ENCODE measurements at places on chromosomes 12 and 14. TPM values are rescaled to one million over a fixed set of nuclear protein-coding genes. Genes with fewer than 3 reads are reported as not detected.

ARMH4 gene
- total RNA-seq, result 11.3 TPM

KCNA1 gene
- 4.0 TPM for total RNA-seq

HOXC11 gene
- 2.9 TPM for total RNA-seq

- no peak for DNase-seq
Measured at GRCh38 chr14:20555845-20556244, 5.0 kb downstream of the RNASE9 start.

DNA sequence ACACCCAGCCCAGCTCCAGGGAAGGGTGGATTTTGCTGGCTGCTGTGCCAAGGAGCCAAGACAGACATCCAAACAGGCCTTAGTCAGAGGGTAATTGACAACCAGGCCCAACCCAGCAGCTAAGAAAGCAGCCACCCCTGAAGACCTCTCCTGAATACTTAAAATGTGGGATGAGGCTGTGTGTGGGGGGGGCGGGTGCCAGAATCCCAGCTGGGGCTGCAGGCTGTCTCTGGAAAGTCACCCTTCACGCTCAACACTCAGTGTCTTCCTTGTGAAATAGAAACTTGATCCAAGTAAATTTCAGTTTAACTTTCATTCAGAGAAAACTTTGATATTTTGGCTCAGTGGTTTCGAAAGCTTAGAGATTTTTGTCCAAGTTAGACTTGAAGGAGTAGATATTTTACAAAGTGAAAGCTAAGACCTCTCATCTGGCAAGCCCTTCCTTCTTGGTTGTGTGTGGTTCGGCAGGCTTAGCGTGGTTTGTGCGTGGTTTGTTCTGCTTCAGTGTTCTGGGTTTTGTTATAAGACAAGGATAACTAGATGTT lies 5.1 kb downstream of the PAPLN start:
- no peak for DNase-seq

DNA sequence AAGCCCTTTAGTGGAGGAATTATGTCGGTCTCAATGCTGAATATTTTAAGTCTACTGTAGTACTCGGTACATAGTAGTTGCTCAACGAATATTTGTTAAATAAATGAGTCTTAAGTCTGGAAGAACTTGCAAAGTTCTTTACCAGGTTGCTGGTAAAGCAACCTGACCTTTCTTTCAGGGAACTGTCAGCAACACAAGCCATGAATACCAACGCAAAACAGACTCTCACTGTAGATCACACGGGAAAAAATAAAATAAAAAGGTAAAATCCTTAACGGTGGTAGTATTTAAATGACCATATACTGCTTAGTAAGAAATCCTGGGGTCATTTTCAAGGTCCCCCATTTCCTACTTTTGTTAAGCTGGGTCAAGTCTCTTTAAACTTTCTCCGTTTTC lies 447 bp upstream of the NUBPL start:
- no peak for DNase-seq

DNA sequence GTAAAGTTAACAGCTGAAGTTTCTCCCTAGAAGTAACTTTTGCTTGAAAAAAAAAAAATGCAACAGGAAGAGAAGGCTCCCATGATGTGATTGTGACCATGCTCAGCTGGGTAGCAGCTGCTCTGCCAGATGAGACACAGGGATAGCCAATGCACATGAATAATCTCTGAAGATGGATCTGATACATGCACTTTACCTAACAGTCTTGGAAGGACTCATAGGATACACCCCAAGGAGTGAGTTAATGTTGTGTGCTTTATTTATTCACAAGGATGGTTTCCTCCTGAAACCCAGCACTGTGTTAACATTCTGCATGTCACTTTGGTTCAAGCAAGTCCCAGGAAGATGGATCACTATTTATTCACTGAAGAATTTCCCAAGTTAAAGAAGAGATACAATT lies 46.5 kb downstream of the NDUFA12 start:
- no peak for DNase-seq

DNA sequence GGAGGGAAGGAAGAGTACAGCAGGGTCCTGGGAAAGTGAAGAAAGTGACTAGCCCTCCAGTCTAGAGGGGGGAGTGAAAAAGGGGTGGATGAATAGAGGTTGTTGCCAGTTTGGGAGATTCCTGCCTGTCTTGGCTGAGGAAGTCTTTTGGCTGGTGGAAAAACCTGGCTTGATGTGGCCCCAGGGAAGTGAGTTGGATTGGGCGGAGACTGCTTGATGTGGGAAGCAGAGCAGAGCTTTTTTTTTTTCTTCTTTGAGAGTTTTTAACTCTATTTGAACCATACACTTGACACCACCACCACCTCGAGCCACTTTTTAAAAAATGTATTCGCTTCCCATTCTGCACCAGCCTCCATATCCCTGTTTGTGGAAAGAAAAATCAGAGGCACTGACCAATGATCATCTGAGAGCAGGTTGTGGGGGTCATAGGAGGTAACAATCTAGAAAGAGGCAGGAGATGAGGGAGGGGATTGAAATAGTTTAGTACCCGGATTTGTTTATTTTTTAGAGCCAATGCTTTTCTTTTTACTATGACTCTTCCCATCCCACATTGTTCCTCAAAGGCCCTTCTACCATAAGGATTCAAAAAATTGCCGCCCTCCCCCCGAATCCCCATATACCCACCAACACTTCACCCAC lies 690 bp upstream of the DTX3 start:
- peak; percentile 93 for DNase-seq

DNA sequence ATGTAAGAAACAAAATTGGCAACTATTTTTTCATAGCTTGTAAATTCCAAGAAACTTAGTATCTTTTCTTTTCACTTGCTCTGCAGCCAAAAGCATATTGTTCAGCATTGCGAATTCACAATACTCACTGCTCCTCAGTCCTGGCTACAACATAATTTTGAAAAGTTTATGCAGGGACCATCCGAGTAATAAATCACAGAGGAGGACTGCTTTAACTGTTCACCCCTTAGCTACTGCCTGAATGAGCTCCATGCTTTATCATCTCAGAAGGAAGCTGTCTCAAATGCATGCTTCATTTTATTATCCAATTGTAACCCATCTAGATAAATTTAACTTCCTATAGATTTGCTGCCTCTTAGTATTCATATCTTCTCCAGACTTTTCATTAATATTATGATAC lies 827.8 kb downstream of the DIO2 start:
- peak; percentile 36 for DNase-seq

DNA sequence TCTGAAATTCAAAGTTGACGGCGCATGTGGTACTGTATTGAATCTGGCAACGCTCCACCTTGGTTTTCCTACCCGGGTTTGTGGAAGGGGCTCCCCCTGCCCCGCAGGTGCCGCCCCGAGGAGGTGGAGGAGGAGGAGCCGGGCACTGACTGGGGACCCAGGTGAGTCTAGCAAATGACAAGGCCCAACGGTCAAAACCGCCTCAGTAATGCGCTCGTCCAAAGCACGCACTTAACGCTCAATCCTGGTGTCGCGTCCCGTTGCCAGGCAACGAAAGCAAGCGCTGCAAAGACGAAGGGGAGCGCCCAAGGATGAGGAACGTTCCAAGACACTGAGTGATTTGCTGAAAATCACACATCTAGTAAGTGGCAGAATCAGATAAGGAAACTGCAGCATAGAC lies 24.0 kb upstream of the CLEC4E start:
- no peak for DNase-seq

GRCh38 chr12:91113621-91114020 lies 2.3 kb upstream of the LUM start:
- no peak for DNase-seq

- no peak for DNase-seq
Measured at GRCh38 chr14:62381311-62382070, 619.3 kb downstream of the SNAPC1 start.

GRCh38 chr12:29818916-29819623 lies 35.3 kb upstream of the TMTC1 start:
- DNase-seq, result peak; percentile 93

DNA sequence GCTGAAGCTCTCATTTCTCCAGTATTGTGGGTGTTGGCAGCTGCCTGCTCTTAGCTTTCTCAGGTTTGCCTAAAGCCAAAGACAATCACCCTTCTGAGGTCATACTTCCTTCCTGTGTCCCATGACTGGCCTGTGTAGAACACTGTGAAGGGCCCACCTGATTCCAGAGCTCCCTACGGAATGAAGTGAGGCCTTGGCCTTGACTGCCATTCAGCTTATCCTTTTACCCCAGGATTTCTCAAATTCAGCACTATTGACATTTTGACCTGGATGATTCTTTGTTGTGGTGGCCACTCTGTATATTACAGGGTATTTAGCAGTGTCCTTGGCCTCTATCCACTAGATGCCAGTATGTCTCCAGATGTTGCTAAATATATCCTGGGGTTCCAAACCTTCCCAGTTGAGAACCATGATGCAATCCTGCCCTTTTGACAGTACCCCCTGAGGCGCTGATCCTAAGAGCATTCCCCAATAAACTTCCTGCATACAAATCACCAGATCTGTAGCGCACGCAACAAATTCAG lies 112.3 kb upstream of the KRR1 start:
- no peak for DNase-seq

GRCh38 chr12:10279937-10280336 lies 27.7 kb upstream of the KLRD1 start:
- no peak for DNase-seq

GRCh38 chr14:61569812-61570548 lies 125.3 kb upstream of the HIF1A start:
- DNase-seq, result peak; percentile 47

All from muscle of leg (tissue), 16 donors.